ENCODE measurements at places on chromosomes 11 and 22. TPM values are rescaled to one million over a fixed set of nuclear protein-coding genes. Genes with fewer than 3 reads are reported as not detected.

GRCh38 chr22:29158546-29158945, 47.1 kb upstream of the EMID1 start:
- DNase-seq: no peak

Gene XKR3
- not detected for total RNA-seq

Gene LINC01488
- not detected for total RNA-seq

DNA sequence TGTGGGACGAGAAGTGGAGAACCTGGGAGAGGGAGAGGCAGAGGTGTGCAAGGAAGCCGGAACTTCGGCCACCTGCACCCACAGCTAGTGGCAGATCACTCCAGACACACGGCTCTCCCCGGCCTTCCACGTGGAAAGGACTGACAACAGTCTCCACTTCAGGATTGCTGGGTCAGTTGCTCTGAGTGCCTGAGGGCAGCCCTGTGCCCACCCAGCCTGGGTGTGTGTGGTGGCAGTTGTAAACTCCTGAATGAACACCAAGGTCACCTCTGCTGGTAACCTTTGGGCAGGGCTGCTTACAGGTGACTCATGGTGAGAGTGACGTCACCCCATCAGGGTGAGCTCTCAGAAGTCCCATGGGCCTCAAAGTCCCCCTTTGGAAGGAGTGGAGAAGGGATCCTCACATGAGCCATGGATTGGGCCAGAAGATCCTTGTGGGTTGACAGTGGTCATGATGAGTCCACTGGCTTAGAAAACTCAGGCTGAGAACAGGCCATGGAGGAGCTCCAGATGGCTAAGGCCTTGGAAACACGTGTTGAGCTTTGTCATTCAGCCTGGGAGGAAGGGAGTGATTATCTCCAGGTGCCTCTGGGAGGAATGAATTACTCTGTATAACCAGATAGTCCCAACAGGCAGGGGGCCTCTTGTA, 71.3 kb downstream of the BCR start:
- DNase-seq: peak; percentile 74

- no peak for DNase-seq
Observed at GRCh38 chr11:66863428-66864125, 6.7 kb downstream of the LRFN4 start.

- DNase-seq: no peak
Observed at GRCh38 chr11:6889835-6890234, 2.5 kb downstream of the OR2D2 start.
